ENCODE measurements at places on chromosomes 7 and 10.

- DNase-seq: no peak
Measured at GRCh38 chr7:8217200-8218068, 44.5 kb downstream of the ICA1 start.

DNA sequence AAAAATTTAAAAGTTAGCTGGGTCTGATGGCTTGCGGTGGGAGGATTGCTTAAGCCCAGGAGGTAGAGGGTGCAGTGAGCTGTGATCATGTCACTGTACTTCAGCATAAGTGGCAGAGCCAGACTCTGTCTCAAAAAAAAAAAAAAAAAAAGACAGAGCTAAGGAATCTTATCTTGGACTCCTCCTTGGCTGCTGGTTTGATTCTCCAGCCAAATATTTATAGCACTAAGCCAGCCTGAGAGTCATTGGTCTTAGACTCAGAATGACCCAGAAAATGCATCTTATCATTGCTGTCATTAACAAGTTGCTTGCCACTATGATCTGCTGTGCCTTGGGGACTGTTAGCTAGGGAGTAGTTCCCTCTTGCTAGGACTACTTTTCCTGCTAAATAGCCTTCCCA lies 164.7 kb downstream of the GNAT3 start:
- DNase-seq: no peak

DNA sequence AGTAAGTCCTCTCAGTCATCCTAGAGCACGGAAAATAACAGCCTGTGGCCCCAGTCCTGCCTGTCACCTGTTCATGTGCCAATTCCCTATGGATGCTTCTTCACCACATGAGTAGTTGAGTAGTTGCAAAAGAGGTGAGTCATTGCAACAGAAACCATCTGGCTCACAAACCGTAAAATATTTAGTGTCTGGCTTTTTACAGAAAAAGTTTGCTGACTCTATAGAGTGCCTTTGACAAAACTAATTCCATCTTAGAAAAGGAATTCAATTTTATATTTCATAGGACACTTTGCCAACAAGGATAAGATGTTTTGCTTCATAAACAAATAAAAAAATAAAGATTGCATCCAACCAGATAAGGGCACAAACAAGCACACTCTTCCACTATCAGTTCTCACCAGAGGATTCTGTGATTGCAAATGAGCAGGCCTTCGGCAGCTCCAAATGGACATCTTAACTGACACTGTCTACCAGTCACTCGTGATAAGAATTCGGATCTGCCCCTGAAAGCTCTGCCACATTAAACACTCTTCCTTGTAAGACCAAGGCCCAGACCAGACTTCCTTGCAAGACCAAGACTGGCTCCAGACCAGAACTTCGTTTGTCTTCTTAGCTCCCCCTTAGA lies 242.7 kb upstream of the SEMA3C start:
- DNase-seq: no peak

DNA sequence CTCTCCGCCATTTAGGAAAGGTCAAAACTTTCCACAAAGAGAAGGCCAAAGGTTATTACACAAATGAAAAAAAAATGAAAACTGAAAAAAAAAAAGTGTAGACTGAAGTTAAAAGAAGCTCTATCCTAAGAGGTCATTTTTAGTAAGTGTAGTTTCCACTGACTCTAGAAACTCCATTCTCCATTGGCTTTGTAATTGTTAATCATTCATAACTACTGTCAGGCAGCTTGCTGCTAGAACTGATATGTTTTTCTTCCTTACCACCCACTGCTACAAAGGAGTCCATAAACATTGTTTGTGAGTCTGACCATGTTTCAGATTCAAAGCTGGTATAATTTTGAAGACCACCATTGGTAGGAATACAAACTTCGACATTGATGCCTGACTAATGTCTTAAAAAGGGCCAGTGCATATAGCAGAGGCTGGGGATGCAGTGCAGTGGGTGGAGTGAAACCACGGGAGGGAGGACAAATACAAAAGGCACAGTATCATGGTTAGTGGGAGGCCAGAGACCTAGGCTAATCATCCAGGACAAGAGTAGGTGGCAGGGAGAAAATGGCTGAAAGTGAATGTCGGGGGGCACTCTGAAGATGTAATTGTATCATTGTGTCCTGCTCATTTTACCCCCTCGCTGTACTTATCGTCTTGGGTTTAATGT lies 16.9 kb upstream of the DYNC1I1 start:
- no peak for DNase-seq

DNA sequence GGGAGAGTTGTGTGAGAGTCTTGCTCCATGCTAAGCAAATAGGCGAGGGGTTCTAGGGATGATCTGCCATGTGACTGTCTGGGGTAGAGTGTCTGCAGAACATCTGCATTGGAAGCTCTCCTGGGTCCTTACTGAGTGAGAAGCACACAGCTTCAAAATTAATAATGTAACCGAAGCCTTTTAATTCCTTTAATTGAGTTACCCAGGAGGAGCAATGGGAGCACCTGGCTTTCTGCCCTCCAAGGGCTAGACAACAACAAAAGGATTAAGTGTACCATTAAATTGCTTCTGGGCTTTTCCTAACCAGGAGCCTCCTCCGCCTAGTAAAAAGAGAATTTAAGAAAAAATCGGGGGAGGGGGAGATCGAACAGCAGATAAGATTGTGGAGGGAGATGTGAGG lies 102.0 kb upstream of the TBX20 start:
- DNase-seq: no peak

DNA sequence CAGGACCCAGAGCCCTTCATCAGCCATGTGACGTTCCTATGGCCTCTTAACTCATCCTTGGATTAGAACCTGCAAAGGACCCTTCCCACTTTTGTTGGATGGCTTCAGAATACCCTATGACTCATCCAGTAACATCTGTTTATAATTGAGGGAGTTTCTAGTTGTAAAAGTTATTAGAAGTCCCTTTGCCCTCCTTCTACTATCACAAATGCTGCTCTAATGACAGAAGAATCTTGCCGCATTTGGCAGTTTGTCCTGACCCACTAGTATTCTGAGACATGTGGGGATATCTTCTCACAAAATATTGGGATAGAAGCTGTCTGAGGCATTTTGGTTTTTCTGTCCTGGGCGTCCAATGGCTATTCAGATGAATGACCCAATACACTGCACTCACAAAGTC lies 251.8 kb upstream of the TMEM72 start:
- DNase-seq: no peak

GRCh38 chr7:28815369-28815927 lies 142.7 kb downstream of the TRIL start:
- DNase-seq: no peak

- DNase-seq: no peak
Measured at GRCh38 chr10:19580691-19581090, 235.5 kb upstream of the PLXDC2 start.

- no peak for DNase-seq
Measured at GRCh38 chr10:110873951-110874350, 2.2 kb downstream of the PDCD4 start.

DNA sequence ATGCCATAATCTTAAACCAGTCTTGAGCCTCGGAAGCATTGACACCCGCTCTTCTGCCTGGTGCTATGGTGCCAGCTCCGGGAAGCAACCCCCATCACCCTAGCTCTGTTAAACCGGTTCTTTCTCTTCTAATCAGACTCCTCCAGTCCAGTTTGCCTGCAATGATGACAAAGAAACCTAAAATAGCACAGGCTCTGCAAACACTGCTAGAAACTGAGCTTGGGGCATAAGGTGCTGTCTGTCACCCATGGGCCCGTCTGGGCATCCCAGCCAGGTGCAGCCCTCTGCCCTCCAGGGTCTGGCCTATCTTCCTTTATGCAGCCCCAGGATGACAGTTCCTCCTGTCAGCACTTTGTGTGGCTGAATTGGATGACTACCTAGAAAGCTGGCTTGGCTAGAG lies 14.2 kb upstream of the CAMK2G start:
- DNase-seq: no peak

- no peak for DNase-seq
Measured at GRCh38 chr10:125756196-125756595, 19.4 kb downstream of the MMP21 start.

DNA sequence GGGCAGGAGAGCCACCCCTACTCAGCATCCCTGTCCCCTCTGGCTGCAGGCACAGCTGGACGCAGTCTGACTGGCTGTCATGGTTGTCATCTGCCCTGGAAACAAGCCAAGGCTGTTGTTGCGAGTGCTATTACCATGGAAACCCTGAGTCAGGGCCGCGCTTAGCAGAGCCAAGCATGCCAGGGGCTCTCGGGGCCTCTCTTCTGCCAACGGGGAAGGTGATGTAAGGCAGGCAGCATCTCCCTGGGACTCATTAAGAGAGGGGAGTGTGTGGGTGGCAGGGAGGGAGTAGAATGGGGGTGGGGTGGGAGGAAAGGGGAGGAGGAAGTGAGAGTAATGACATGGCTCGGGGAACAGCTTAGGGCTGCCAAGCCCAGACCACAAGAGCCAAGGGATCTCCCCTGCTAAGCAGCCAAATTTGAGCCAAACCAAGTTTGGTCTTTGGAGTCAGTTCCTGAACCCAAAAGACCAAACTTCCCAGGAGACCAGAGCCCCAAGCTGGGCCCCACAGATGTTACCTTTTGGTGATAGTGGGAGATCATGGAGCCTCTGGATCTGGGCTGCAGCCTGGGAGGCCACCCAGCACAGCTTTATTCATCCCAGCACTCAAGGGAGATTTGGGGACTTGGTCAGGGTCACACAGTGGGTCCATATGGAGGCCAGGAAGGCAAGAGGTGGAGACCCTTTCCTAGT lies 67.6 kb downstream of the TMEM130 start:
- peak; percentile 71 for DNase-seq

GRCh38 chr7:111985798-111986197 lies 220.4 kb downstream of the DOCK4 start:
- DNase-seq: no peak

DNA sequence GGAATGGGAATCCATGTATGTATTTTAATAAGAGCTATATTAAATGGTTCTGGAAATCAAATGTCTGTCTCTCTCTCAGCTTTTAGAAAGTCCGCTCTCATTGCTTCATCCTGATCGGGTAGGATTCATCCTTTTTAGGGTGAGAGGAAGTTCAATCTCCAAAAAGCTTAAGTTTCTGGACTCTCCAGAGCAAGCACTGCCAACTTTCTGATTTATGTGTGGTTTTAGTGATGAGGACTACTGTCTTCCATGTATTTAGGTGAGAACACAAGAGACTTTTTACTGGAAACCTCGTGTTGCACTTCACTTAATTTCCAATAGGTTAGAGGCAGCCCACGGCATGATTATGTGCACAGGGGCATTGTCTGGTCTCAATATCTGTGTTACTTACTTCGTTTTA lies 267.9 kb downstream of the SUGCT start:
- DNase-seq: no peak

- DNase-seq: no peak
Measured at GRCh38 chr10:33117816-33118215, 159.8 kb upstream of the ITGB1 start.

DNA sequence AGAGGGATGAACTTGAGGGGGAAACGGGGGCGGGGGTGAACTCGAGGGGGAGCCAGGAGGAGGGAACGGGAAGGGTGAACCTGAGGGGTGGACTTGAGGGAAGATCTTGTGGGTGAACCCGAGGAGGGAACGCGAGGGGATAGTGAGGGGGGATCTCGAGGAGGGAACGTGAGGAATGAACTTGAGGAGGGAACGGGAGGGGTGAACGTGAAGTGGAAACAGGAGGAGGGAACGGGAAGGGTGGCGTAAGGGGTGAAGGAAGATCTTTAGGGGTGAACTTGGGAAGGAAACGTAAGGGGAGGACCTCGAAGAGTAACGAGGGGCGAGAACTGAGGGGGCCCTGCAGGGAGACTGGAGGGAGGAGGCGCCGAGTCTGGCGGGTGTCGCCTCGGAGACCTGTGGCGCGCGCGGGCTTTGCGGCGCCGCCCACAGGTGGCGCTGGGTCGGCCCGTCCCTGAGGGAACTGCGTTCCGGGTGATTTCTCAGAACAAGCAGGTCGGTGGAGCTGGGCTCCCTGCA lies 651 bp downstream of the MYO3A start:
- no peak for DNase-seq

GRCh38 chr7:125149151-125149550 lies 219.5 kb upstream of the POT1 start:
- no peak for DNase-seq

DNA sequence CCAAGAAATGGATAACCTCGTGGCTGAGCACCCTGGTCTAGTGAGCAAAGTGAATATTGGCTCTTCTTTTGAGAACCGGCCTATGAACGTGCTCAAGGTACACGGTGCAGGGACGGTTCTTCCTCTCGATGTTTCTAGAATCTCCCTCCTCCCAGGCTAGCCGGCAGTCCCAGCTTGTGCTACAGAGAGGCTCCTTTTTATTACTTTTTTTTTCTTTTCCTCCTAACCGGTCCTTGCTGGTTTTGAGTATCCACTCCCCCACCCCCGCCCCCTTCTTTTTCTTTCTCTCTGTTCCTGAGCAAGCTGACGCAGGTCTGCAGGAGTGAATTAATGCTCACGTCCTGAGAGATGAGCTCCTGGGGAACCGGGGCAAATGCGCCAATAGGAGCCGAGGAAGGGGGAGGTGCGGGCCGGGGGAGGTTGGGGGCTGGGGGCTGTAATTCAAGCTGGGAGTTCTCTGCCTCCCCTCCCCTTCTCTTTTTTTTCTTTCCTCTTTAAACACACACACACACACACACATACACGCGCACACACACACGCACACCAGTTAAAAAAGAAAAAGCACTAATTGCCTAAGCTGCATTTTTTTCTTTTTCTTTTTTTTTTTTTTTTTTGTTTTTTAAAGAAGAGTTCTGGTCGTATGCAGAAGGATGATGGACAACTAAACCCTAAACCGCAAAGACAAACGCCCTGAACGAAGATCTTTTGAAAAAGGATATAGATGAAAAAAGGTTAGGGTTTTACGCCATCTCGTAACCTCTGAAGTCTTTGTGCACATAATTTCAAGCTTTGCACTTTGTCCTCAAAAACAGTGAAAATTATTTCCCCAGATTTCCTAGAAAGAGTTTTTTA lies 6.6 kb downstream of the CPA2 start:
- DNase-seq: no peak

DNA sequence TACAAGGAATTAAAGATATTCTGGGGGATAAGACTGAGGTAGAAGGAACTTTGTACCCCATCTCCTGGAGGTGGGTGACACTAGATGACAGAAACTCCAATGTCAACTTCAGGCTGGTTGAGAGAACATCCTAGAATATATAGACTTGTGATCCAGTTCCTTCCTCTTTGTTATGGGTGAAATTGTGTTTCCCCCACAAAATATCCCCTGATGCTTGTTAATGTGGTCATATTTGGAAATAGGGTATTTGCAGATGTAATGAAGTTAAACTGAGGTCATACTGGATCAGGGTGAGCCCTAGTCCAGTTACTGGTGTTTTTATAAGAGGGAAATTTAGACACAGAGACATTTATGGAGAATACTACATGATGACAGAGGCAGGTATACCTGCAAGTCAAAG lies 114.0 kb upstream of the NAMPT start:
- no peak for DNase-seq

DNA sequence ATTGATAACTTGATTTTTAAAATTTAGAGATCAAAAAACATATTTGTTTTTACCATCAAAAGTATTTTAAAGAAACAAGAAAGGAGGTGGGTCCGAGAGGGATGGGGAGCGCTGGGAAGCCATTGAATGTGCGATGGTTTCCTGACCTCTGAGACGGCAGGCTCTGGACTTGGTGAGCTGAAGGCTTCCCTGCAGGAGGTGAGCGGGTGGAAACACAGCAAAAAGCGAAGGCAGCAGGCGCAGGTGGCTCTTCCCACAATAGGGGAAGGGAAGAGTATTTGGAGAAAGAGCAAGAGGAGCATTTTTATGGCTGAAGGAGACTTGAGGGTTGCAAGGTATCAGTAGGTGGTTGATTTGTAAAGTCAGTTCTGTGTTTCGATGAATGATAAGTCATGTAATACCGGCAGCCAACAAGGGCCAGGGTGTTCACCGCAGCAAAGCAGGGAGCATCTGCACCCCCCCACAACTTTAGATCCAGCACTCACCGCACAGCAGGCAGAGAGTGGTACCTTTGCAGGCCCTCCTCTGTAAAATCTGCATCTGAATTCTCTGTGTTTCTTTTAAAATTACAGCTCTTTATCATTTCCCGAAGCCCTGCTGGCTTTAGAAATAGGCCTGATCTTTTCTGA lies 10.5 kb downstream of the C10orf53 start:
- no peak for DNase-seq

Data from GM12892 (cell line).